NCI-H2081 treated with DMSO at 0.1 percent for 48 hours (cell line): ENCODE measurements at places on chromosomes 3 and 15.

DNA sequence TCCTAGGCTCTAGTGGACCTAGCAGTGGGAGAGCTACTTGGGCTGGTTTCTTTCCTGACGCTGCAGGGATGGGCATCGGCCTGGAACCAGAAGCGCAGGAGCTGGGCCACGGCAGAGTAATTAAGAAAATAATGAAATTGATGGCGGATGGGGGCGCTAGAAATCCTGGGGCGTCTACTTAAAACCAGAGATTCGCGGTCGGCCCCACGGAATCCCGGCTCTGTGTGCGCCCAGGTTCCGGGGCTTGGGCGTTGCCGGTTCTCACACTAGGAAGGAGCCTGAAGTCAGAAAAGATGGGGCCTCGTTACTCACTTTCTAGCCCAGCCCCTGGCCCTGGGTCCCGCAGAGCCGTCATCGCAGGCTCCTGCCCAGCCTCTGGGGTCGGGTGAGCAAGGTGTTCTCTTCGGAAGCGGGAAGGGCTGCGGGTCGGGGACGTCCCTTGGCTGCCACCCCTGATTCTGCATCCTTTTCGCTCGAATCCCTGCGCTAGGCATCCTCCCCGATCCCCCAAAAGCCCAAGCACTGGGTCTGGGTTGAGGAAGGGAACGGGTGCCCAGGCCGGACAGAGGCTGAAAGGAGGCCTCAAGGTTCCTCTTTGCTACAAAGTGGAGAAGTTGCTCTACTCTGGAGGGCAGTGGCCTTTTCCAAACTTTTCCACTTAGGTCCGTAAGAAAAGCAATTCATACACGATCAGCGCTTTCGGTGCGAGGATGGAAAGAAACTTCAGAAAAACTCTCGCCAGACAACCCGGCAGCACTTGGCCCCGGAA lies 6.1 kb downstream of the SOX14 start:
- DNase-seq = no peak

- DNase-seq = no peak
Measured at GRCh38 chr3:13007251-13007941, 65.8 kb downstream of the IQSEC1 start.

GRCh38 chr15:70002897-70003296 lies 94.8 kb downstream of the TLE3 start:
- no peak for DNase-seq

DNA sequence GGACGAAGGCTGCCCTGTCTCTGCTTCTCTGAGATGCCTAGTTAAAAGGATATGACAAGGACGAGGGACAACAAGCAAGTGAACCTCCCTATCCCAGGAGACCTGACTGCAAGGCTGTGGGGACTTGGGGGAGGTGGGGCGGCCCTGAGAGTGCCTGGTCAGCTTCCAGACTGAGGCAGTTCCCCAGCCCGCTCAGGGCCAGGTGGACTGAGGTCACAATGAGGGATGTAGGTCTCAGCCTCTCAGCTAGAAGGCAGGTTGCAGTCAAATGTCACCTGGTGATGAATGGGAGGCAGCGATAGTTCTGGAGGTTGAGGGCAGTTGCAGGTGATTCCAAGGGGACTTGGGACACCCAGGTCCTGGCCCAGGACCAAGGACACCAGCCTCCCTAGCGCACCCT lies 30.6 kb downstream of the TKT start:
- no peak for DNase-seq

GRCh38 chr15:52352086-52352485 lies 56.5 kb upstream of the MYO5C start:
- DNase-seq = no peak

DNA sequence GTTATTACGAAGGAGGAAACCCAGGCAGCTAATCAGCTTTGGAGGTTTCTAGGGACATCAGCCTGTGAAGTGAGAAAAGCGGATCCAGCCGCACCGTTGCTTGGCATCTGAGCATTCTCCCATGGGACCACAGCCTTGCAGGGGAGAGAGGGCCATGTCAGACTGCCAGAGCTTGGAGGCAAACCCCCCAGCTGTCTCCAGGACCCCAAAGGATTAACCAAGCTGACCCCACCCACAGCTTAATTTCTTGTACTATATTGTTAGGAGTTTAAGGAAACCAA lies 5.1 kb downstream of the IGDCC3 start:
- DNase-seq = no peak

GRCh38 chr3:12473511-12473910 lies 10.8 kb upstream of the TSEN2 start:
- no peak for DNase-seq

DNA sequence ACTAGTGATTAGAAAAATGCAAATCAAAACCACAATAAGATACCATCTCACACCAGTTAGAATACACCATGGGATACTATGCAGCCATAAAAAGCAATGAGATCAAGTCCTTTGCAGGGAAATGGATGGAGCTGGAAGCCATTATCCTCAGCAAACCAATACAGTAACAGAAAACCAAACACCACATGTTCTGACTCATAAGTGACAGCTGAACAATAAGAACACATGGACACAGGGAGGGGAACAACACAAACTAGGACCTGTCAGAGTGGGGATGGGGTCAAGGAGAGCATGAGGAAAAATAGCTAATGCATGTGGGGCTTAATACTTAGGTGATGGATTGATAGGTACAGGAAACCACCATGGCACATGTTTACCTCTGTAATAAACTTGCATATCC lies 36.0 kb upstream of the CCNL1 start:
- DNase-seq = no peak

GRCh38 chr3:170740726-170741591 lies 129.0 kb downstream of the RPL22L1 start:
- no peak for DNase-seq

DNA sequence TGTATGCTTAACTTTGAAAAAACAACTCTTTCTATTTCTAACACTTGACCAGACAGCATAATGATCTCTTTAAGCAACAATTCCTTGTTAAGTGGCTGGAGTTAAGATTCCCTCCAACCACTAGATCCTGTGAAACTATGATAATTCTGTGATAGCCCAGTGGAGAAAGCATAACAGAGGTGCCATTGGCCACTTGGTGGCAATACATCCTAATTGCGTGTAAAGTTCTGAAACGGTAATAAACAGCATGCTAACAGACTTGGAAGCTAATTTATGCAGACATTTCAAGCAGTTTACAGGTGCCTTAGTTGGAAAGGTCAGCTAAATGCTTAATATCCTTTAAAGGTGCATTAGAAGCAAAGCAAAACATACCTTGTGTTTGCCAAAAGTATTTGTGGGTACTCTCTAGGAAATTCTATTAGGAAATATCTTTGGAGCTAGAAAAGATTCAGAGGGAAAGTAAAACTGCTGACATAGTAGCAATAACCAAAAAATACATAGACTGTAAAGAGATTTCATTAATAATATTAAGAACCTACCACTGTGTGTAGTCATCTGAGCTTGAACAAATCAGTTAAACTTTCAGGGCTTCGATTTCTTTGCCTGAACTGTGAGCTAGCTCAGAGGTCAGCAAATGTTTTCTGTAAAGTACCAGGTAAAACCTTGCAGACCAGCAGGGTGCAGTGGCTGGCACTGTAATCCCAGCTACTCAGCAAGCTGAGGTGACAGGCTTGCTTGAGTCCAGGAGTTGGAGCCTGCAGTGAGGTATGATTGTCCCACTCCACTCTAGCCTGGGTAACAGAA lies 19.0 kb upstream of the CSTA start:
- DNase-seq = no peak

DNA sequence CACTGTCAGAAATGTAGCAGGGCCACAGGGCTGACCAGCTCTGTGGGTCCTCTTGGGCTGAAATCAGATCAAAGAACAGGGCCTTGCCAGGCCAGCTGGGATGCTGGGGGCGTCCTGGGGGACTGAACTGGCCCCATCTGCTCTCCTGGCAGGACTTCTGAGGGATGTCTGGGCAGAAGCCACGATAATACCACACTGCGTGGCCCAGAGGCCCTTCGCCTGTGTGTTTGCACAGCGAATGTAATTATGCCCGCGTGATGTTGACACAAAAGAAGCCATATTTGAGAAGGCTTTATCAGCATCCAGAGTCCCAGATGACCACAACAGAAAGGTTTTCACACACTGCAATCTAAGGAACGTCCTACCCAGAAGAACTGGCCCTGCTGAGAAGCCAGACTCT lies 174.0 kb downstream of the RAB11A start:
- DNase-seq = peak; percentile 30

- DNase-seq = no peak
Measured at GRCh38 chr3:193906849-193907410, 229.0 kb upstream of the HES1 start.

GRCh38 chr3:129636082-129636481 lies 29.6 kb upstream of the PLXND1 start:
- DNase-seq = no peak

DNA sequence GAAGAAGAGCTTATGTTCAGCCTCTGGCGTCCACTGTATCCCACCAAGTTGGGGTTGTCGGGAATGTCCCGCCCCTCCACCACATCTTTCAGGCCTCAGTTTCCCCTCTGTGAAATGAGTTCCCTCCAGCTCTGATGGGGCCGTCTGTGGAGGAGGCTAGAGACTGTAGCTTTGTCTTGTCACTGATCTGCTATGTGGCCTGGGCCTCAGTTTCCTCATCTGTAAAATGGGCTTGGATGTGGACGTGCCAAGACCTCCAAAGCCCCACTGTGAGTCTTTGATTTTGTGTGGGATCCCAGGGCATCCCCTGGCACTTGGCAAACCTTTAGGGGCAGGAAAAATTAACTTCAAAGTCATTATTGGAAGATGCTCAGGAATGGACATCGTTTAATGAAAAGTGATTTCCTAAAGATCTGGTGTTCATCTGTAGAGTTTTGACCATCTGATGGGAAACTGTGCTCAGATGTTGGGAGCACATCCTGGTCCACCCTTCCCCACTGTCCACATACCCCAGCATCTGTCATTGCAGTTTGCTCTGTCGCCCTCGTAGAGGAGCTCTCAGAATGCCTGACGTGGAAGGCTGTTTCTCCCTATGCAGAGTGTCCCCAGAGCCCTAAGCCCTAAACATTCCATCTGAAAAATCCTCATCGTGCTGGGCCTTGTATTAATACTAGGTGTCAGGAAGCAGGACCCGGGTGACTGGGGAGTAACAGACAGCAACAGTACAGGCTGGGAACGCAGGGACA lies 28.5 kb downstream of the SLC6A6 start:
- no peak for DNase-seq

DNA sequence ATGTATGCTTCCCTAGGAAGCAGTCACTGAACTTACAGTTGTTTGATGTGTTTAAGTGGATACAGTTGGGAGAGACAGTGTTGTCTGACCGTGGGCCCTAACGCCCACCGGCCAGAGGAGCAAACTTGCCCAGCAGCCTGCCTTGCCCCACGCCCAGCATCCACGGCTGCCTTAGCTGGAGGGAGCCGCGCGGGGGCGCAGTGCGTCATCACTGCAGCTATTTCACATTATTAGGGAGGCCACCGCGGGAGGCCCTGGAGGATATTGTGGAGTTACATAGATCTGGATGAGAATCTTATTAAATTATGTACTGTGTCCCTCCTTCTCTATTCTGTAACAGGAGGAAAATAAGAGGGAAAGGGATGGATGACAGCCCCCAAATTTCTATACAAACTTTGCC lies 267.2 kb downstream of the GABRG3 start:
- no peak for DNase-seq

- no peak for DNase-seq
Measured at GRCh38 chr3:57992452-57993213, 15.6 kb upstream of the FLNB start.

GRCh38 chr3:139574026-139574947 lies 34.7 kb upstream of the RBP1 start:
- DNase-seq = no peak

GRCh38 chr15:49506341-49506740 lies 83.3 kb downstream of the FGF7 start:
- DNase-seq = no peak

DNA sequence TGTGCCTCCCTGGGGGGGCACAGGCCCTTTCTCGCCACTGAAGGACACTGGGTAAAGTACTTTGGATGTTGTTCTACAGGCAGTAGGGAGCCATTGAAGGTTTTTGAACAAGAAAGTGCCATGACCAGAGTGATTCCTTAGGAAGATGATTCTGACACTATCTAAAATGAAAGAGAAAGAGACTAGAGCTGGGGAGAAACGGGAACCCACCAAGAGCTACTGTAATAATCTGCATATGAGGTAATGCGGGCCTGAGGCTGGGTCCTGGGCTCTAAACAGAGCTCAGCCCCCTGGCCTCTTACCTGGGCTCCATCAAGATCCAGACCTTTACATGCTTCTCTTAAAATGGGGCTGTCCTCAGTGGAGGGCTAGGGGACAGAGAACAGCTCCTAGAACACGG lies 24.9 kb downstream of the GRK7 start:
- no peak for DNase-seq

- DNase-seq = no peak
Measured at GRCh38 chr3:101836652-101837598, 12.4 kb upstream of the NFKBIZ start.

- no peak for DNase-seq
Measured at GRCh38 chr15:95760508-95760907, 570.0 kb upstream of the NR2F2 start.

GRCh38 chr3:155282385-155283091 lies 10.9 kb downstream of the STRIT1 start:
- DNase-seq = no peak

- DNase-seq = no peak
Measured at GRCh38 chr3:134086616-134087015, 56.9 kb upstream of the SLCO2A1 start.

DNA sequence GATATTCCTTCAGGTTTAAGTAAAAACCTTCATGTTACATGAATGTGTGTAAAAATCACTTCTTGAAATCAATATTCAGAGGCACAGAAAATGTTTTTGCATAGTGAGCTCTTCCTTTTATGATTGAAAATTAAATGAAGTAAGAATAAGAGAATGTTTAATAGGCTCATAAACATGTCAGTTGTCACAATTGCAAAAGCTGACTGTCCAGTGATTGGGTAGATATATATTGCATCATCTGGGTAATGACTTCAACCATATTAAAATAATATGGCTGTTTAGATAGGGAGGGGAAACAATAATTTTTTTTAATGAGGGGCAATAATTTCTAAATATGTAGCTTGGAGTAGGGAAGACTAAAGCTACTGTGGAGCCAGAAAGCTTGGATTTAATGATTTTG lies 529.8 kb upstream of the GOLIM4 start:
- DNase-seq = no peak

GRCh38 chr3:157532529-157533297 lies 29.5 kb upstream of the VEPH1 start:
- DNase-seq = peak; percentile 67

GRCh38 chr3:33117461-33117860 lies 3.6 kb downstream of the CRTAP start:
- no peak for DNase-seq

DNA sequence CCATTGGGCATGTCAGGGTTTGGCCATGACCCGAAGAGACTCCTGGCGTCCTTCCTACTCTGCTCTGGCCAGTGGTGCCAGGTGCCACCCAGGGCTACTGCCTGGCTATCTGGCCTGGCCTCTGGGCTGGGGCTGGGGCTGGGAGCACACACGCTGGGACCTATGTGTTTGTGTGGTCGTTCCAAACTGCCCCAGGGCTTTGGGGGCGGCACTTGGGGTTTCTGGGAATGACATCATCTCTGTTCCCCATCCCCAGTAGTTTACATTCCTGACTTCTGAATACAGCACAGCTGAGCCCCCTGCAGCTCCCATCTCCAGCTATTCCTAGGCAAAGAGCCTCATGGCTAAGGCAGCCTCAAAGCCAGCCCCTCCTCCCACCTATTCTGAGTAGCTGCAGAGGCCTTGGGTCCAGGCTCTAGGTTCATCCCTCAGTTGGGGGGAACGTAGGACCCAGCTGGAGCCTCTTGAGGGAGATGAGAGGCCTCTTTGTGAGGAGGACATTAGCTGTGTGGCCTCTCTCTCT lies 24.3 kb downstream of the PLEKHO2 start:
- no peak for DNase-seq
